ENCODE measurements at places on chromosomes 7 and 10.

DNA sequence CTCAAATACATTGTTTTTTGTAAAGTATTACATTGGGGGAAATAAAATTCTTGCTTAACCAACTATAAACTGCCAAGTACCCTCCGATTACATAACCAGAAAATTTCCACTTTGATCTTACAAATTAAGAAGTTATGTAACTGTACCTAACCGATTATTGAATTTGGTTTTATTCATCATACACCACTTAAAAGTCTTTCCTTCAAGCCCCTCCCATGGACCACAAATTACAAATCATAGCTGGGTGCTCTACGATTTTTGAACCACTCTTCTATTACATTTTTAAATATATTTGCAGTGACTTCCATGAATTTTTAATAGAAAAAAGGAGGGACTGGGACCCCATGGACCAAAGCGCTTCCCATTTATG lies 630 bp downstream of the ZNF680 start:
- no peak for DNase-seq

DNA sequence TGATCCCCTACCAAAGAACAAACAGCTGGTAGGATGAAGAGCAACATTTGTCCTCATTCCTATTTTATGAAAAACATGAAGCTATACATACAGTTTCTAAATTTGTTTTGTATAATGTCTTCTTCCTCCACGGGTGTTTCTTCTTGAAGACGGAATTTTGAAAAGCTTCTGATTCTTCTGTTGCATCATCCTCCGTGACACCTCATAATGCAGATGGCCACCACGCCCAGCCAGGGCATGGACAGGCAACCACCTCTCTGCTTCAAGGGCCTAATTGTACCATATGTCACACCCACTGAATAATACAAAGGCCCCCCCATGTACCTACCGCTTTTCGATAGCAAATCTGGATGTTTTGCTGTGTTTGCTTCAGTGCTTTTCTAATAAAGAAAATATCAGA lies at the start of gene SUN3:
TSS of gene SUN3 (minus strand) at position 170 of the 400 bp plus-strand sequence. CDS start at position 1, 169 bp downstream.
- DNase-seq, result no peak

DNA sequence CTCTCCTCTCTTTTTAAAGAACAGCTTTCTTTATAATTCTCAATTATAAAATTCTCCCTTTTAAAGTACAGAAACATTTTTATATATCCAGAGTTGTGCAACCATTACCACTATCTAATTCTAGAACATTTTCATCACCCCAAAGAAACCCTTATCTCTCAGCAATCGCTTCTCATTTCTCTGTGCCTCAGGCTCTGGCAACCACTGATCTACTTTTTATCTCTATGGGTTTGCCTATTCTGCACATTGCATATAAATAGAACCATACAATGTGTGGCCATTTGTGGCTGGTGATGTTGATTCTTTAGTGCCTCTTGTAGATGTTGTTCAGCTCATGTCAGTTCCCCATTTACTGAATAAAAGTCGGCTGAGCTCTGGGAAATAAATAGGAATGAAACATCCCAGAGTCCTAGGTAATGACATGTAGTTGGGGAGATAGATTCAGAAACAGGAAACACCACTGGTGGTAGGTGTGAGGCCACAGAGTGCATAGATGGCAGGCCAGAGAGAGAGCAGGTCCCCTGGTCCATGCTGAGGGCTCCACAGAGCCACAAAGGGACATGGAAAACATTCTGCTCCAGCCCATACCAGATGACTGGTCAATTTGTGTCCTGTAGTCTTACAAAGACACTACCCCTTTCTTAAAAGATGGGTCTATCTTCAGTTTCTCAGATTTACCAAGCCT lies 126.5 kb downstream of the PLPP4 start:
- no peak for DNase-seq

DNA sequence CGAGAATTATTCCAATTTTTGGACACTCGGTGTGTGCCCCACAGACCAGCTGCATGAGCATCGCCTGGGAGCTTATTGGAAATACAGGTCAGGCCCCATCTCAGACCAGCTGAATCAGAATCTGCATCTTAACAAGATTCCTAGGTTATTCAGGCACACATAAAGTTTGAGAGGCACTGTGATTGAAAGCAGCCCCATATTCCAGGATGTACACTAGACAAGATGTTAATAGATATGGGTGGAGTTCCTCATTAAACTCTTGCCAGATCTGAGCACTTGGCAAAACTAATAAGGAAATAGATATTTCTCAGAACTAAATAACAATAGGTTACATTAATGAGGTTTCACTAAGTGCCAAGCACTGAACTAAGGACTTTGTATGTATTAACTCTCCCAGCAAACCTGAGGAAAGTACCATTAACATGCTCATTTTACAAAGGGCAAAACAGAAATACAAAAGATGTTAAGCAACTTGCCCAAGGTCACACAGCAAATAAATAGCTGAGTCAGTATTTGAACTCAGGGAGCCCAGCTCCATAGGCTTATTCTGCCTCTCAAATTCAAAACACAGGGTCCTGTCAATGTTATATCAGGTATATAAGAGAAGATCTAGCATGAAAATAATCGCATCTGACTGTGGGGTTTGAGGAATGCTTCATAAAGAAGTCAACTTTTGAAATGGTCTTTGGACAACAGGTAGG lies 29.9 kb downstream of the PPP1R3C start:
- DNase-seq, result no peak

DNA sequence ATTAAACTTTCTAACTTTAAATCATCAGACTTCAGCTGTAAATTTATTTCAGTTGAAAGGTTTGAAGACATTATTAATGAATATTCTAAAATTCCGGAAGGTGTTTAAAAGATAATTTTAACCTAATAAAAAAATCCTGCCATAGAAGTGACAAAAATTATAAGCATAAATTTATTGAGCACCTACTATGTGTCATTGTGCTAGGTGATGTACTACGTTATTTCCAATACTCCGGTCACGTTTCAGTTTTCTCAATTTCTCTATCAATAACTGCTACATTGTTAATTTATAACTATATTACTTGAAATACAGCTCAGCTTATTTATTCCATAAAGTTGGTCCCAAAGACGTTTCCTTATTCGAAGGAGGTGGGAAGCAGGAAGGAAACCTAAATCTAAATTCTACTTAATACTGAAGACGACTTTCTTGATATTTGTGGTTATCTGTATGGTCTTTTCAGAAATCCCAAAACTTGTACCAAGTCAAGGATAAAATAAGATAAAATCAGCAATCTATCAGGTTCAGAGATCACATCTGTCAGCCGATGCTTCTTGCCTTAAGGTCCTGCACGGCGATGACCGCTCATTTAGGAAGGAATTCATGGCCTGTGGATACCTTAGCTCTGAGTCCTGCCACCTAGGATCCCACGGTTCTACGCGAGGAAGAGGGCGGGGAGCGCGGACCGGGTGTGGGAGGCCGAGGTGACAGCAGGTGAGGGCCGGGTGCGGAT lies 1.2 kb upstream of the ZEB1 start:
- DNase-seq, result no peak

DNA sequence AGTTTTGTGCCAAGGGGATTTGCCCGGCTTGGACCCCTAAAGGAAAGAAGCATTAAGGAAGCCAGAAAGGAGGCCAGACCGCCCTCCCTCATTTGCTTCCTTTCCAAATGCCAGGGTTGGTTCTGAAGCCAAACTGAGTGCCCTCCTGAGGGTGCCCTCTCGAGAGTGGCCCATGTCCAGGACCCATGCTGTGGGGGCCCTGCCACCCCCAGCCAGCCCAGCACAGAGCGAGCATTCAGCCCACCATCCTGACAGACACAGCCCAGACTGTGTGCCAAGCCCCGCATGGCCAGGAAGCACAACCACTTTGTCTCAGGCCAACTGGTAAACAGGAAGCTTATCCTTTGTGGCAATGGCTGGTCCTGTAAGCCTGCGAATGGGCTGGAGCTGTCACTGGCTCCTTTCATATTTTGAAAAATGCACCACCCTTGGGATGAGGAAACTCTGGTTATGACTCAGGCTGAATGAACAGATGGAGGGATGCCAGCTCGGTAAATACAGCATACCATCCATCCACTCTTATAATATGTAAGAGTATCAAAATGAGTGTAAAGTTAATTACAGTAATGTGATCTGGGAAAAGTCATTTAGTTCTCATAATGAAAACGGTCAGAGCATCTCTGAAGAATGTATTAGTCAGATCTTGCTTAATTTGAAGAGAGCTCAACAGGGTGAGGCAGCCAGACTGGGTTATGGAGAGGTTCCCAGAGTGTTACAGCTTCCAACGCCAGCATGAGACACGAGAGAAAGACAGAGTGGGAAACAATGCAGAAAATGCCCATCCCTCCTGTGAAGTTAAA lies 65.0 kb downstream of the STK17A start:
- peak; percentile 75 for DNase-seq

DNA sequence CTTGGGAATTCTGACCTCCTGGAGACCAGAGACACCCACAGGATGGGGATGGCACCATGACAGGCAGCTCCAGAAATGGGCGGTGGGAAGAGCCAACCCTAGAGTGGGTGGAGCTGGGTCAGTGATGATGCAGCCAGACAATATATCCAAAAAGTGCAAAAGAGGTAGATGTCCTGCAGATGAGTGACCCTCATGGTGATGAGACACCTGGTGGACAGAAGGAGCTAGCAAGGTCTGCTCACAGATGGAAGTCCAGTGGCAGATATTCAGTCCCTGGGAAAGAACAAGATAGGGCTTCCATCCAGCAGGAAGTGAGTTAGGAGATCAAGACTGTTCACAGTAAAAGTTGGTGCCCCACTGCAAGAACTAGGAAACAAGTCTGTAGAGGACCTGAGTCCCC lies 19.2 kb upstream of the GRB10 start:
- DNase-seq, result no peak

DNA sequence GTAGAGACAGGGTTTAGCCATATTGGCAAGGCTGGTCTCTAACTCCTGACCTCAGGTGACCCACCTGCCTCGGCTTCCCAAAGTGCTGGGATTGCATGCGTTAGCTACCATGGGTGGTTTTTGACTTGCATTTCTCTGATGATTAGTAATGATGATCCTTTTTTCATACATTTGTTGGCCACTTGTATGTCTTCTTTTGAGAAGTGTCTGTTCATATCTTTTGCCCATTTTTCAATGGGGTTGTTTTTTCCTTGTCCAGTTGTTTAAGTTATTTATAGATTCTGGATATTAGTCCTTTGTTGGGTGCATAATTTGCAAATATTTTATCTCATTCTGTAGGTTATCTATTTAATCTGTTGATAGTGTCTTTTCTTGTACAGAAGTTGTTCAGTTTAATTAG lies 4.3 kb upstream of the OR13A1 start:
- no peak for DNase-seq

- DNase-seq, result no peak
Observed at GRCh38 chr7:118590107-118590506, 365.6 kb downstream of the ANKRD7 start.

- no peak for DNase-seq
Observed at GRCh38 chr10:116826803-116827202, 22.5 kb upstream of the ENO4 start.

- DNase-seq, result no peak
Observed at GRCh38 chr7:127411176-127411575, 18.7 kb upstream of the ZNF800 start.

DNA sequence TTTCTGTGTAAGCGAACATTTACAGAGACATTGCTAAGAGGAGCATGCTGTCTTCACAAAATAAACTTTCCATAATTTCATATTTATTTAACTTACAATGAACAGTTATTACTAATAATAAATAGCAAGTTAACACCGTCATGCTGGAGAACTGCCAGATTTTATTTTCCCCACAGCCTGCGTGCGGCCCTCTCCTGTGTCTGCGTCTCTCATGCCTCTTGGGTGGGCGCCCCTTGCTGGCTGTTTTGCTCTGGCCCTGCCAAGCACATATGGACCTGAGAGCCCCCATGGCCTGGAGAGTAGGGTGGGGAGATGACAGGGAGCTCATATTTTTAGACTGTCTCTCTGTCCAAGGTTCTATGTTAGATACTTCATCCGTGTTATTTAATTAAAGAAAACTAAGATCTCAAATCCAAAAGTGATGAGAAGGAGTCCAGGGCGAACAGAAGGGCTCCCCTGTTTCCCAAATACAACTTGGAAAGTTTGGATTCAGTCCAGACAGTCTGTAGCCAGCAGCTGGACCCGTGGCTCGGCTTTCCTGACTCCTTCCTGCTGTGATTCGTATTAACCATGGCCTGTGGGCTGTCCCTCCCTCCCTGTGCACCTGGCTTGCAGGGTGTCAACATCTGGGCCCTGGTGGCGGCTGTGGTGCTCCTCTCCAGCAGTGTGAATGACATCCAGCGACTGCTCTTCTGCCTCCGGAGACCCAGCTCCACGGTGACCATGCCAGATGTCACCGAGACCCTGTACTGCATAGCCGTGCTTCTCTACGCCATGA lies 20.5 kb downstream of the FBH1 start:
- DNase-seq, result no peak

DNA sequence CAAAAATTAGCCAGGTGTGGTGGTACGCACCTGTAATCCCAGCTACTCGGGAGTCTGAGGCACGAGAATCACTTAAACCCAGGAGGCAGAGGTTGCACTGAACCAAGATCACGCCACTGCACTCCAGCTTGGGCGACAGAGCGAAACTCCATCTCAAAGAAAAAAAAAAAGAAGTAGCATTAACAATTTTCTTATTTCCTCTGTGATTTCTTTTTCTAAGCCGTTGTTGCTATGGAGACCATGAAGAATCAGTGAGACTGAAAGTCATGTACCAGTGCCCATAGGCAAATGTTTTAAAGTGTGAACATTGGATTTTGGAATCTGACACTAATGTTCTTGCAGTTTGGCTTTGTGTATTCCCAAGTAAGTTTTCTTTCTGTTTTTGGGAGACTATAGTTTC lies 18.4 kb upstream of the MAP3K8 start:
- DNase-seq, result no peak

DNA sequence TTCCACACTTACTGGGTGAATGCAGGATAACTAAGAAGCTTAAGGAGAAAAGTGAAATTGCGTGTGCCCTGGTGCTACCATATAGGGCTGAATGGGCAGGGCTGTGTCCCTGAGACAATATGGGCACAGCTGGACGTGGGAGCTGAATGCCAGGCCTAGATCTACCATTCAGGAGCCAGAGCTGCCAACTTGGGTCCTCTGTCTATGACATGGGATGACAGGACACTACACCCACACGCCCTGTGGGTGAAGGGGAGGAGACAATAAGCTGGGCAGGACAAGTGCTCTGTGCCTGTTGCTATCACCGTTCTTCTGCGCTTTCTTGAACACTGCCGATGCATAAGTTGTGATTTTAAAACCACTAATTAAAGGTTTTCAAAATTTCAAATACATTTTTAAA lies 293.9 kb downstream of the TNS3 start:
- DNase-seq, result no peak

DNA sequence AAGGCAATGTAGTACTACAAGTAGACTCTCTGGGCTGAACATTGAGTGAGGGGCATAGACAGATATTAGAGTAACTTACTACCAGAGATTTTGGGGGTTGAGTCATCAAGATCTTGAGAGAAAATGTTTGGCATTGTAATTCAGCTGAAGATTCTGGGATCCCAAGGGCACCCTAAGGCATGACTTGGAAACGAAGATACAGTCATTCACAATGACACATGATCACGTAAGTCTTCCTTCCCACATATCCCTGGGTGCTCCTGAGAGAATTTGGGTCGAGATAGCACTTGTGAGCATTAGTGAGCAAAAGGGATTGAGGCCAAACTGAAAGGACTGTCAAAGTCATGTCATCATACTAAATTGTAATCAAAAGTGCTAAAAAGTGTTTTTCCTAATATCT lies 192.5 kb upstream of the PCLO start:
- DNase-seq, result no peak

- no peak for DNase-seq
Observed at GRCh38 chr10:112132435-112132834, 51.1 kb downstream of the GPAM start.

Data from mucosa of descending colon (tissue), 3 donors.